NCI-H524 treated with DMSO at 0.1 percent for 48 hours (cell line): ENCODE measurements at places on chromosomes 4 and X.

GRCh38 chr4:38503689-38504395 is 160.2 kb upstream of the KLF3 start:
- DNase-seq = no peak

DNA sequence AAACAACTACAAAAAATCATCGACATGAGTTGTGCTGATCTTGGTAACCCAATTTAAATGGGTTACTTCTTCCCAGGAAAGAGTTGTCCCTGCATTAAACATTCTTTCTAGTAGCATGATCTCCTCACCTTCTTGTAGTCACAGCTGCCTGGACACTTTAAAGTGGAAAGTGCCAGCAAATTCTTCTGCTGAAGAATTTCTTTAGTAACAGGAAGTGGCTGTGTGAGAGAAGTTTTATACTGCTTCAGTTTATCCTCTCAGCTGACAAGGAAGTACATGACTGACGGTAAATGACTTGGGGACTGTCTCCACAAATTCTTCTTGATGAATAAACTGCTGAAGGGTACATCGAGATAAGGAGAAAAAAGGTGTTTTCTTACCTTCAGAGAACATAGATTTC is 18.2 kb upstream of the TNIP3 start:
- DNase-seq = no peak

- no peak for DNase-seq
Observed at GRCh38 chr4:51894059-51894645, 51.2 kb downstream of the DCUN1D4 start.

- DNase-seq = no peak
Observed at GRCh38 chr4:57055886-57056285, 54.3 kb downstream of the IGFBP7 start.

- DNase-seq = no peak
Observed at GRCh38 chr4:41098093-41099048, 116.0 kb downstream of the APBB2 start.

GRCh38 chr4:140926672-140927071 is 170.5 kb upstream of the TBC1D9 start:
- DNase-seq = no peak

DNA sequence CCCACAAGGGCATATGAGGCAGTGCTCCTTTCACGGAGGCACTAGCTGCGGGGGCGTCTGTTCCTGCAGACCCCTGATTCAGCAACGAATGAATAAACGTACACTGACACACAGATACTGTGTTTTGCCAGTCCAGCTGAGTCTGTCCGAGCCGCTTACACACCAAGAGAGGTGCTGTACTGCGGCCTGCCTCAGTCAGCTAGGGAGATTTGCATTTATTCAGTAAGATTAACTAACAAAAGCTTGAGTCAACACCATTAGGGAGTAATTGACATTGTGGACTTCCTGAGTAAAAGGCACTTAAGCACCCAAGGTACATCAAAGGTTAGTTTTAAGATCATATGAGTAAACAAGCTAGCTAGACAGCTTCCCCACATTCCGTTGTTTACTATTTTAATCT is 31.0 kb upstream of the BEX4 start:
- DNase-seq = no peak

GRCh38 chr4:6962211-6963041 is 52.8 kb downstream of the TBC1D14 start:
- DNase-seq = no peak

DNA sequence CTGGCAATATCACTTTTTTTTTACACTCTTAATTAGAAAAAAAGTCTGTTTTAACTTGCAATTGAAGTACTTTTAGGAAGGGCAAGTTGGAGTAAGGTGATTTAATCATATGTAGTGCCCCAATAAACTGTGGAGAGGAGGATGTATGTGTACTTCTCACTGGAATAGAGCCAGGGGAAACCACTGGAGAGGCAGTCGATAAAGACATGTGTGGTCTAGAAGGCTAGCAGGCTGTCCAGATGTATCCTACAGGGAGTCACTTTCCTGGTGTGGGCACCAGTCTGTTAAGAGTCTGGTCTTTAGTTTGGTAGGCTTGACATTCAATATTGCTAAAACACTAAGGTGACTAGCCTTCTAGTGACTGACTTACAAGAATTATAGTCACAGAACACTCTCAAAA is 9.6 kb upstream of the SGMS2 start:
- no peak for DNase-seq

GRCh38 chrX:103396186-103396585 is 19.8 kb downstream of the BEX3 start:
- no peak for DNase-seq

GRCh38 chr4:98539299-98539698 is 119.1 kb downstream of the TSPAN5 start:
- no peak for DNase-seq

DNA sequence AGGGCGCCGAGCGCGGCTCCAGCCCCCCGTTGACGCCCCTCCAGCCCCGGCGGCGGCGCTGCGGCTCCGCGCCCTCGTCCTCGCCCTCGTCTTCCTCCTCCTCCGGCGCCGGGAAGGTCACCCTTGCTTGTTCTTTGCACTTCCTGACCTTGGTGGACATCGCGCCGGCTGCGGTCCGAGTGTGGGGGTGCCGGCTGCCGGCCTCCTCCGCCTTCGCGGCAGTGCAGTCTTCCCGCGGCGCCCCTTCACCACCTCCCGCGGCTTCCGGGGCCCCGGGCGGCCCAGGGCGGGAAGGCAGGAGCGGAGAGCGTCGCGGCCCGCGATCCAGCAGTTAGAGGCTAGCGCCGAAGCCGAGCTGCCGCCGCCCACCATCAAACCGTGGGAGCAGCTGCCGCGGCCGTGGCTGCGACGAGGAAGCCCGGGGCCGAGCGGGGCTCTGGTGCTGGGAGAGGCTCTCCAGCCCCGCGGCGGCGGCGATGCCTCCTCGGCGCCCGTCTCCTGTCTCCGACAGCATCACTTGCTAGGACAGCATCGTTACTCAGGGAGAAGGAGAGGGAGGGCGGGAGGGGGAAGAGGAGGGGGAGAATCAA is at the start of gene TRPC3:
Gene TRPC3, minus strand, starts transcription at position 540 of the 590 bp plus-strand sequence. Its CDS starts 380 bp downstream, at position 160.
- no peak for DNase-seq

GRCh38 chr4:21012851-21013331 is 312.6 kb downstream of the PACRGL start:
- DNase-seq = no peak

DNA sequence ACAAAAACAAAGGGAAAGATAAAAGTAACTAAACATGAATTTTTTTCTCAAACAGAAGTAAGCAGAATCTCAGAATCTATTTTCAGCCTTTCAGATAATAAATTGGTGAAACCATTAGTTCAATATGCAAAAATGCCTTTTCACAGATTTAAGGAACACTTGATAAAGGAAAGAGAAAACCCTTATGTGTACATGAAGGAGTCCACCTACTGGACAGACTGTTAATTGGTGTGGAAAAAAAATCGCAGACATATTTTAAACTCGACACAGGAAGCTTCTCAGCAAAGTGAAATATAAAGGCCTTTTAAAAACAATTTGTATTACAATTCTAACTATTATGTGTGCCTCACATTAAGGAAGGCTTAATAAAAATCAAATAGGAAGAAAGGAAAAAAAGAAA is 22.3 kb downstream of the COX7B2 start:
- no peak for DNase-seq

DNA sequence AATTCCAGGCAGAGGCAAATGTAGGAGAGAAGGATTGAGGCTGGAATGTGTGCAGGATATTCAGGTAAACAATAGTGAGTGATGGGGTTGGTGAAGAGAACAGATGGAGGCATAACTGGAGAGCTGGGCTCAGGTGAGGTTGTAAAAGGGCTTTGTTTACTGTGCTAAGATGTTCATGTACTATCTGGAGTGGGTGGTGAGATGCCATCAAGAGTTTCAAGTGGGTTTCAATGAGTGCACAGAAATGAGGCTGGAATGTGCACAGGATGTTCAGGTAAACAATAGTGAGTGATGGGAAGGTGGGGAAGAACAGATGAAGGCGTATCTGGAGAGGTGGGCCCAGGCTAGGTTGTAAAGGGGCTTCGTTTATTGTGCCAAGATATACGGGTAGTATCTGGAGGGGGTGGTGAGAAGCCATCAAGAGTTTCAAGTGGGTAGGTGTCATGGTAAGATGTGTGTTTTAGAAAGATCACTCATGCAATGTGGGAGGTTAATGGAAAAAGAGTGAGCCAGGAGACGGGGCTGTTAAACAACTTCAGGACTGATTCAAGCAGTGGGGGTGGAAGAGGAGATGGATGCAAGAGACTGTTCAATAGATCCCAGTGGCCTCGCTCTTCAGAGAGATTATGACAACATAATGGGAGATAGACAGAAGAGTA is 25.4 kb upstream of the NMU start:
- DNase-seq = no peak

- DNase-seq = no peak
Observed at GRCh38 chrX:480861-481417, 94.2 kb upstream of the PPP2R3B start.

- no peak for DNase-seq
Observed at GRCh38 chrX:25034889-25035288, 19.1 kb upstream of the ARX start.

DNA sequence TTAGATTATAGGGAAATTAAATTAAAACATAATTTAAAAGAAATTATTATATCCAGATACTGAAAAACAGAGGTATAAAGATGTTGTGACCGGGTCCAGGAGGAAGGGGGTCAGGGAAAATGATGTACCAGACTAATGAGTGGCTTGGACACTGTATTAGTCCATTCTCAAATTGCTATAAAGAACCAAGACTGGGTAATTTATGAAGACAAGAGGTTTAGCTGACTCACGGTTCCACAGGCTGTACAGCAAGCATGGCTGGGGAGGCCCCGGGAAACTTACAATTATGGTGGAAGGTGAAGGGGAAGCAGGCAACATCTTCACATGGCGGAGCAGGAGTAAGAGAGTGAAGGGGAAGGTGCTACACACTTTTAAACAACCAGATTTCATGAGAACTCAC is 3.4 kb upstream of the FAM9B start:
- no peak for DNase-seq

DNA sequence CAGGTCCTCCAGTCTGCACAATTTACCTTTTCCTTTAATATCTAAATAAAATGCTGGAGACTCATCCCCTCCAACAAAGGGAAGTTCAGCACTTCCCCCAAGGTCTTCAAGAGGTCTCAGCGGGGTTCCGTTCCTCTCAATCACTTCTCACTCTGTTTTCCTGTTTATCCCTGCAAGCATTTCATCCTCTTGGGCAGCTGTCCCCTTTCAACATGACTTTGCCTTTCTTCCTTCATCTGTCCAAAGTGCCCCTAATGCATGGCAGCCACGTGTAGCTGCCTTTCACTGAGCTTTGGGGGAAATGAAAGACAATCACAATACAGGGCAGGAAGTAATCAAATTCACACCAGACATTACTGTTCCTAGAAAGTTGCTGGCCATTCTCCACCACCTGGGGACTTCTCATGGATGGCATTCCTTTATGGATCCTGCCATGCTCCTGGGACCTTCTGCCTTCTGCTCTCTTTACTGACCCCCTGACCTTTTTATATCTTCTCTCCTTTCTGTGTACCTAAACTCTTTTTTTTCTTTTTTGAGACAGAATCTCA is 79.7 kb upstream of the USP9X start:
- DNase-seq = no peak

GRCh38 chr4:113496698-113497097 is 264.8 kb downstream of the CAMK2D start:
- no peak for DNase-seq
